B cell (primary cell): ENCODE measurements at places on chromosomes 2 and 18. TPM values are rescaled to one million over a fixed set of nuclear protein-coding genes. Genes with fewer than 3 reads are reported as not detected.

BOLL gene
- total RNA-seq, result not detected in 2 replicates

DCDC2C gene
- total RNA-seq, result not detected in 2 replicates

PRR30 gene
- total RNA-seq, result not detected in 2 replicates

DNA sequence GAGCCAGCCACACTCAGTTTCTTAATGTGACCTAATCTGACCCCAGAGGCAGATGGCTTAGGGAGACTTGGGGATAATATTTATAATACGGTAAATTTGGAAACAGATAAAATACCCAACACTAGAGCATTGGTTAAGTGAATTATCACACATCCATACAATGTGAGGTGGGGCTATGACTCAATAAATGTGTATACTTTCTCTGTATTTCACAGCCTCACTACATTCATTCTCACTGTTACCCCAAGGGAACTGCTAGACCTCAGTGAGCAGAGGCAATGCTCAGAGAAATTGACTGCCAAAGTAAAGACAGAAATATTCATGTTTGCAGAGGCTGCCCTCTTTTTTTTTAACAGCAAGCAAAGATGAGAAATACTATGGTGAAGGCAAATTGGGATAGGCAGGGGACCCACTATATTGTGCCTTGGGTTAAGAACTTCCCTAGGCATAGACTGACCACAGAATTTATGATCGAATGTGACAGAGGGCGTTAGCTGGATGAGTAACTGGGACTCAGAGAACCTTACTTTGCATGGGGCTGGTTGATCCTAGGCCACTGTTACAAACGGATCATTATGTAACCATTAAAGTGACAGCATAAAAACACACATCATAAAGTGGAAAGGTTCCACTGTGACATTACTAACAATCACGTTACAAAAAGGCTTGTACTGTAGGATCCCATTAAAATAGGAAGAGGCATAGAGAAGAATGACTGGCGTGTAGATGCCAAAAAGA lies 246.0 kb upstream of the LYPD1 start:
- DNase-seq, result no peak

GRCh38 chr2:124559236-124559635 lies 534.1 kb downstream of the CNTNAP5 start:
- no peak for DNase-seq

GRCh38 chr2:23697256-23698075 lies 229.5 kb downstream of the ATAD2B start:
- DNase-seq, result no peak

DNA sequence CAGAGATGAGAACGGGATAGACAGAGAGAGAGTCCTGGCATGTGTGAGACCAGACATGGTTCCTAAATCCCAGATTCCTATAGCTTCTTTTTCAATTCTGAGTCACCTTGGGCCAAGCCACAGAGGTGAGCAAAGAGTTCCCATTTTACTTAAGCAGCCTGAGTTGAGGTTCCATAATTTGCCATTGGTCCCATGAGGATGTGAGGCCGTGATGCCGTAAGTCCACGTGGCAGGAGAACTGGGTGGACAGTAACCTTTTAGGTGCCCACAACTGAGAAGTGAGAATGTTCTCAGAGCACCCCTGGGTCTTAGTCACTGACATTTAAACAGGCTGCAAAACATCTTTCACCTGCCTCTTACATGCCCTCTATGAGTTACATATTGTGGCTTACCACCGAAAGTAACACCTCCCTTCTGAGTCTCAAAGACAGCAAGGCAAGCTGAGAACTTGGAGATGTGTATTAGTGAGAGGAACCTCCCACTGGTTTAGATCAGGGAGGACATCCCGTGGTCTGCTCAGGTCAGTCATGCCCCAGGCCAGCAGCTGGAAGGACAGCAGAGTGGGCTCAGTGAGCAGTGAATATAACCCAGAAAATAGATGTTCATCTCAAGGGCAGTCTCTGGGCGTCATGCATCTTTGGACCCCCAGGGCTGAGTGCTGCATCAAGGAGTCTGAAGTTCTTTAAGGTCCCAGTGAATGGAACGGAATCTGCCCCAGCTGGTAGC lies 127.9 kb upstream of the LGALSL start:
- peak; percentile 67 for DNase-seq

DNA sequence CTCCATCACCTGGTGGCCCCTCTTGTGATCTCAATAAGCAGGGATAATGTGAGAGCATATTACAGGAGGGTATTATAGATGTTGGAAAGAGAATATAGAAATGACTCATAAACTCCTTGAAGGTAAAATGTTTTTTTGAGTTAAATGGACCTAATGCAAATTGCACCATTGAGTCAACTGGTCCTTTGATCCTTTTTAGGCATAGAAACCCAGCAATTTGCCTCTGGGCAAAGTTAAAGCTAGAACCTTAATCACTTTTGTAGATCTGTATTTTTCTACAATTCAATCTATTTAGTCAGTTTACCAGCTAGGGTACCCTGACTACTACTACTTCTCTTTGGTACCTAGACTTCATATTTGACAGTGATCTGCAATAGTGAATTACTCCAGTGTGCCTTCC lies 71.8 kb upstream of the RNF152 start:
- DNase-seq, result no peak

GRCh38 chr2:8548619-8549150 lies 133.2 kb upstream of the ID2 start:
- no peak for DNase-seq

GRCh38 chr2:104638190-104638858 lies 215.6 kb upstream of the POU3F3 start:
- no peak for DNase-seq

DNA sequence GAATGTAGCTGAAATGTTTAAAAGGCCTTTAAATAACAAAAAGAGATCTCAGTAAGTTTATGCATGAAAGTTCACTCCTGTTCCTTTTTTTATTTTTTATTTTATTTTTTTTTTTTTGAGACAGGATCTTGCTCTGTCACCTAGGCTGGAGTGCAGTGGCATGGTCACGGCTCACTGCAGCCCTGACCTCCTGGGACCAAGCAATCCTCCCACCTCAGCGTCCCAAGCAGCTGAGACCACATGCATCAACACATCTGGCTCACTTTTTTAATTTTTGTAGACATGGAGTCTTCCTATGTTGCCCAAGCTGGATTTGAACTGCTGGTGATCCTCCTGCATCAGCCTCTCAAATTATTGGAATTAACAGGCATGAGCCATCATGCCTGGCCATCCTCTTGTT lies 84.3 kb downstream of the KANSL1L start:
- no peak for DNase-seq

- no peak for DNase-seq
Observed at GRCh38 chr18:76957384-76958355, 135.3 kb downstream of the ZNF236 start.

- DNase-seq, result peak; percentile 11
Observed at GRCh38 chr18:33577685-33578517, at the start of gene ASXL3. TSS of gene ASXL3 (plus strand) at chr18:33578219. CDS start at chr18:33578632, 413 bp downstream.
